Astrocyte of the cerebellum (primary cell): ENCODE measurements at places on chromosomes 3 and 15.

DNA sequence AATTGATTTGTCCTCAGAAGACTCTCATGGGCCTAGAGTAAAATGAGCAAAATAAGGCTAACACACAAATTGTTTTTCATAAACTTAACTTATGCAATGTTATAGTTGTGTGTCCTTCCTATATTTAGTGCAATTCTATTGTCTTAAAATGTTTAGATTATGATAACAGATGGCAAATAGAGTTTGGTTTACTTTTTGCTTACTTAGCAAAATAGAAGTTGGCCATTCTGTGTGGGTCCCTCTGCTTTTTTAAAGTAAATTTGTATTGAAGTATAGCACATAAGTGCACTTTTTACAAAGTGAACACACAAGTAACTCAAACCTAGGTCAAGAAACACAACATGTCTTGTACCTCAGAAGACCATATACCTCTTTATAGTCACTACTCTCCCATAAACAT is 150.6 kb upstream of the RARB start:
- no peak for DNase-seq

- no peak for DNase-seq
These were observed 24.4 kb downstream of the RLBP1 start for GRCh38 chr15:89196994-89197393.

- no peak for DNase-seq
These were observed 99.5 kb downstream of the APBA2 start for GRCh38 chr15:28985316-28985645.

DNA sequence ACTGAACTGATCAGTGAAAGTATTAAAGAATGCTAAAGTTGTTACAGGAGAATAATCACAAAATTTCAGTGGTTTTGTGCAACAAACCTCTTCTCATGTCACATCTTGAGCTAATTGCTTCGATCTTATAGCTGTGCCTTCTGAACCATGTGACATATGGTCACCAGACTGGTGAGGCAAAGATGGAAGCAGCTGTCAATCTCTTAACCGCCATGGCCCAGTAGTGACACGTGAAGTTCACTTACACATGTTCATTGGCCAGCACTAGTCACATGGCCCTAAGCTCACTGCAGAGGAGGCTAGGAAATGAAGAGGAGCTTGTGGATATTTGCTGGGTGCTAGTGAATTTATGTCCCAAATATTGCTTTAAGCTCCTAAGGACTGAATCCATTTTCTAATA is 32.5 kb downstream of the BOC start:
- DNase-seq: no peak

- no peak for DNase-seq
These were observed 492.2 kb downstream of the CNTN3 start for GRCh38 chr3:74122281-74122680.

DNA sequence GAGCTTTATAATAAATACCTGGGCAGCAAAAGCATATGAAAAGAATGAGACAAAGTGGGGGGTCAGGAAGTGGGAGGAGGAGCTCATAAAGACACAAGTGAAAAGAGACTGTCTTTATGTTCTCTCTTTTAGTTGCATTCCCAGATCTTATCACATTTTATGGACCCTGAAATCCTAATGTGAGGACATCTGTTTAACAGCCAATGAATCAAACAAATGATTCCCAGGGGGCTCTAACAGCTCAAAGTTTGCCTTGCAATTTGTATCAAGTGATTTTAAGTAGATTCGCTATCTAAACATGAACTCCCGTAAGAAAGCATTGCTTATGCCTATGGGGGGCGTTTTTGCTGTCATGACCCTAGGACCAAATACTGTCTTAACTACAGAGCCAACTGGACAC is 332.3 kb upstream of the CNTN4 start:
- no peak for DNase-seq

GRCh38 chr3:87082796-87083440 is 92.0 kb upstream of the VGLL3 start:
- DNase-seq: peak; percentile 56

GRCh38 chr3:48634661-48635221 is 520 bp downstream of the SLC26A6 start:
- DNase-seq: no peak

GRCh38 chr15:79050341-79050740 is 40.2 kb downstream of the RASGRF1 start:
- DNase-seq: no peak

DNA sequence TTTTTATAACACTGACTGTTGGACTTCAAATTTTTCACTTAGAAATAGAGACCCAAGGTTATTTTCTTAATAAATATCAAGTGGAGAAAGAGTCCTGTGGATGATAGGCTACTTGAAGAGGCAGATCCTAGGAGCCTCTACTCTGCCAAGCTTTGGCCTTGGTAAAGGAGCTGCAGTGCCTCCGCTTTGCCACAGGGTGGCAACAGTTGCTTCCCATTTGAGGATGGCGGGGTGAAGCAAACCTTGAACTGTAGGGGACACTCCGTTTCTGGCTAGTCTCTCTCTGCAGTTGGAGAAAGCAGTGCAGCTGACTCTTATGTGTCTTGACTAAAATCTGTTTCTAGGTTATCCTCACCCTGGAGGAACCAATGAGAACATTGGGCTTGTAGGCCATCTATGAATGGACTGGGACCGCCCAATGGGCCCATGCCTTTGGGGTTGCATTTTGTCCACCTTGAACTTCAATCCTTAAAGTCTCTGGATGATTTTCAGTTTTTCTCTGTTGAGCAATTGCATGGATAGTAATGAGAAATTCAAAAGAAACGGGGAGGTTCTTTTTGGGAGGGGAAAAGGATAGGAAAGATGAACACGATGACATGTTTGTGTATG is 9.8 kb downstream of the SCG5 start:
- no peak for DNase-seq

DNA sequence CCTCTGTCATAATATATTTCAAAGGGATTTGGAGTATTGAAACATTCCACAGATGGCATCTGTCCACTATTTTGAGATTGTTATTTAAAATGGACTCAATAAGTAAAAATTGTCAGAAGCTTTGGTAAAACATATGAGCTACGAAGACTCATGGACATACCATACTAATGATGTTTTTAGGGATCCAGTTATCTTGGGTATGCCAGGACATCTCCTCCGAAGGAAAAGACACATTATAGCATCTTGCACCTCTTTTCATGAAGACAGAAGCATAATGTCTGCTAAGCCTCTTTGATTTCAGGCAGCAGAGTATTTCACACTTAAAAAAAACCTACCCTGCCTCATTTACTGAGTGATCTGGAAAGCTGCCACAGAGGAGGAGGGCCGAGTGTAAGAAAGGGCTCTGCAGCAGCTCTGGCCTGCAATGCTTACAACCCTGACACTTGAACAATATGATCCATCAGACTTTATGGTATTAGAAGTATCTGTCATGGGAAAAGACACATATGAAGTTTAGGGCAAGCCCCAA is 284.8 kb downstream of the TUSC7 start:
- DNase-seq: no peak

- DNase-seq: peak; percentile 37
These were observed 134.6 kb downstream of the MEIS2 start for GRCh38 chr15:36965570-36966342.

DNA sequence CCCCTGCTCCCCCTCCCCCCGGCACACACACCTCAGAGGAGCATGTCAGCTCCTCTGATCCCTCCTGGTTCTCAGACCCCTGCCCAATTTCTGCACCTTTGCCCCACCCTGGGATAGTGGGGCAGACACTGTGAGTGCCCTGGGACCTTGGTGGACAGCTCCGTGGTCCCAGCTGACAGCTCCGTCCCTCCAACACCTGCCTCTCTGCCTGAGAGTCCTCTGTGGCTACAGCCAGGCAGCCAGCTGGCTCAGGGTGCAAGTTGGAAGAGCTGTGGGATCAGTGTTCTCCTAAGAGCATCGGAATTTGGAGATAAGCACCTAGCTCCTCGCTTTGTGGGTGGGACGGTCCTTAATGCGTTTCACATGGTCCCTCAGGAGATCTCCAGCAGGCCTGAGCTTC is 43.7 kb upstream of the PGPEP1L start:
- no peak for DNase-seq

GRCh38 chr15:100873029-100873677 is 6.5 kb upstream of the ALDH1A3 start:
- peak; percentile 87 for DNase-seq

DNA sequence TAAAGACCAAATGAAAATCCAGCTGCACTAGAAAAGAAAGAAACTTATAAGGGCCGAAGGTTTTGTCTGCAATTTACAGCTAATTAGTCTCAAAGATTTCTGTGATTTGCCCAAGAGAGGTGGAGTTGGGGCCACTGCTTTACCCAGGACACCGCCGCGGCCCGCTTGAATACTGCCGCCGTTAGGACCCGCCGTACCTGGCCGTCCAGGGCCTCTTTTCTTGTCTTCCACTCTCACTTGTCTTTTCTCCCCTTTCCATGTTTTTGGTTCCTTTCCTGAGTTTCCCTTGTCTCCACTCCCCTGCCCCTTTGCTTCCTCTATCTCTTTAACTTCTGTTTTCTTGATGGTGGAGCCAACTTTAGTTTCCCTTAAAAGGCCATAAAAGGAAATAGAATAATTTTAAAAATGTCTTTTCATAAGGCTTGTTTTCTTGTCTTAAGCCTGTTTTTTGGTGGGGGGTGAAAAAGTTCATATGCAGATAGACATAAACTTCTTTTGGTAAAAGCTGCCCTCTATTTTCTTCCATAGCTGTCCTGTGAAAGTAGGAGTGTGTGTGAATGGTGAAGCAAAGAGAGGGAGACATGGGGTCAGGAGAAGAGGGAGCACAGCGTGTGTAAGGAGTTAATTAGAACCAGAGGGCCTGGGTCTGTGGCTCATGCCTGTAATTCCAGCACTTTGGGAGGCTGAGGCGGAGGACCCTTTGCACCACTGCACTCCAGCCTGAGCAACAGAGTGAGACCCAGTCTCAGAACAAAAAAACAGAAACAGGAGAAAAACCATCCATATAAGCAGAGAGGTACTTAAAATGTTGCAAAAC is 16.0 kb upstream of the CCNL1 start:
- no peak for DNase-seq

GRCh38 chr15:98758224-98758623 is 109.9 kb downstream of the IGF1R start:
- DNase-seq: no peak

DNA sequence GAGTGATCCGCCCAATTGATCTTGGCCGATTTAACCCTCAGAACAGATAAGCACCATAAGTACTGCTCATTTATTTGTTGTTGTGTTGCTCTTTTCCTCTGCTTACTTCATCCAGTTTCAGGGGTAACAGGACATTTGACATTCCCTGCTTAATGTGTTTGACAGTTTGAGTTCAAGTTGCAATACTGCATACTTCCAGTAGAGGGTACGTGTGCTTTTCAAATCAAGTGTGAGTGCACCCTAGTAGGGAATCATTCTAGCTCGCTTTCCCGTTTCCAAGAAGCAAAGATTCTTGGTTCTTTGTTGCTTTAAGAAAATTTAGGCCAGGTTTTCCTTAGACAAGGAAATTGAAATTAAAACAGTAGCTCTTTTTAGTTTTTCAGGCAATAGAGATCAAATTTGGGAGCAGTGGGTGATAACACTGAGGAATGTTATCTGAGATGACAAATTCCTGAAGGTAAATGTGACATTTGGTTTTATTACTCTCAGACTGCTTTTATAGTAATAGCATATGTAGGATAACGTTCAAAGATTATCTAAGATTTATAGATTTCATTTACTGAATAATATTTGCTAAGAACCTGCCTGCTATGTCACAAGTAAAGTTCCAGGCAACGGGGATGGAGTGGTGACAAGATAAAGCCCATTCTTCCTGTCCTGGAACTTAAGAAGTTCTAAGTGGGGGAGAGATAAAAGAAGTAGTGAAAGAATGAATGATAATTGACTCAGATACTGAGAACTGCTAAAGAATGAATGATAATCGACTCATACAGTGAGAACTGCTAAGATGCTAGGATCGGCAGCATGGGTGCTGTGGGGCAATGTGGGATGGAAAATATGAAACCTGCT is 73.3 kb downstream of the SYNPR start:
- DNase-seq: peak; percentile 65

DNA sequence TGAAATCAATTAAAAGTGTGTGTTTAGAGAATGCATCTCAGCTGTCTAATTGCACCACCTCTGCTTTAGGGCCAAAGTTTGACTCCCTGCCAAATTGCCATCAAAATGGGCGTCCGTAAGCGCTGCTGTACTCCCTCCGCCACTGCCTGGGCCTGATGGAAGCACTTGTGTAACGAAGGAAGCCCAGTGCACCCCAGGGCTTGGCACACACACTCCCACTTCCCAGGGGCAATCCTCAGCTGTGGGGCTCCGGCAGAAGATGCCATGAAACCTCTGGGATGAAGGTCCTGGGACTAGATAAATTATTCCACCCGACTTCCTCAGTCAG is 137.8 kb downstream of the RORA start:
- DNase-seq: no peak

DNA sequence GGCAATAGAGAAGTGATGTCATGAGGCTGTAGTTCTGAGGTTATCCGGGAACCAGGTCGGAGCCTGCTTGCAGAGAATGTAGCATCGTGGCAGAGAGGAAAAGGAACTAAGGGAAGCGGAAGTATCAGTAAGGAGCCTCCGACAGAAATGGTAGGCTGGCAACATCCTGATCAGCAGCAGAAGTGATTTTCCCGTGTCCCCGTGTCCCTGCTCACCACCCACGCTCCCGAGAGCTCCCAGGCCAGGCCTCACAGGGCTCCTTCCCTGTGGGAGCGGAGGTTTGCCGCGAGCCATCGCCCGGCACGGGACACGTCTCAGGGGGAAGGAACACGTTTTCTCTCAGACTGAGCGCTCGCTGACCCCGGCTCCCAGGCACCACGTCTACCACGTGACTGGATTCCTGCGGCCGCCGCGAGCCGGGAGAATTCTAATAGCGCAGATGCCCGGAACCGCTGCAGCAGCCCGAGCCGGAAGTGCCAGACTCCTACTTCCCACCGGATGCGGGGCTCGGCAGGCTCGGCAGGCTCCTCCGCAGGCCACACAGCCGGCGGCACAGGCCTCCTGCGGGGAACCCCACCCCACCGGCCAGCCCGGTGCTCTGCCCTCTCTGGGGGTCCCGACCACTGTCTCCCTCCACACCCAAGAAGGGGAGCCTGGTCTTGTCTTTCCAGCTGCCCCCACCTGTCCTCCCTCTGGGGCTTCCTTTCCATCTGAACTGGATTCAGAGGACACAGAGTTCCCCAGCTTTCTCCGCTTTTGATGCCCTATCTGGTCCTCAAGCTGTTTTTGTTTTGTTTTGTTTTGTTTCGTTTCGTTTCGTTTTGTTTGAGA is 99.3 kb downstream of the BDH1 start:
- peak; percentile 73 for DNase-seq

GRCh38 chr15:52706091-52706490 is 26.9 kb upstream of the ATOSA start:
- DNase-seq: no peak

GRCh38 chr3:53748512-53749271 is 97.5 kb downstream of the CHDH start:
- no peak for DNase-seq

- no peak for DNase-seq
These were observed 44.0 kb downstream of the CHSY1 start for GRCh38 chr15:101207867-101208288.
